ENCODE measurements at places on chromosomes 5 and 9.
A peak's percentile ranks its signal among the peaks of the same experiment; 100 is the strongest.

DNA sequence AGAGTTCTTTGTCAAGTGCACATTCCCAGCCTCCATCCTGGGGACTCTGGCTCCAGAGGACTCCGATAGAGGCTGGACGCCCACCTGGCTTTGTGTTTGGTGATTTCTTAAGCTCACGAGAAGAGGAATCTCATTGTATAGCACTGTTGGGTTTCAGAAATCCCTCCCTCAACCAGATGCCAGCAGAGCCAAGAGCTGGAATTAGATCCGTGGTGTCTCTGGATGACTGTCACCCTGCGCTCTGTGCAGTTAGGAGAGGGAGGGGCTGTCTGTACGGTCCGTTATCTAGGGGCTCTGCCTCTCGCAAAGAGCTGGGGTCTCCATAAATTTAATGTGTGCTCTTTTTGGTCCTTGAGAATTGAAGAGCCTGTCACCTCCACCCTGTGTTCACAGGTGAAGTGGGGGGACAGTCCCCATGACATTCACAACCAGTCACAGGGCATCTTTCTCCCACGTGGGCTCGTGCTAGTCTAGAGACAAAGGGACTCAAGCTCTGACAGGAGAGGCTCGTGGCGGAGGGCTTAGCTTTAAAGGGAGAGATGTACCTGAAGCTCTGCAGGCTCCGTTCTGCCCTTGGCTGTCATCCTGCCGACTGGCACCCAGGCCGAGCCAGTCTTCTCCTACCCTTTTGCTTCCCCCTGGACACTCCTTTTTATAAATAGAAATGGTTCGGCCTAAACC, 41.4 kb downstream of the FAM78A start:
- DNase-seq, result no peak

- DNase-seq, result no peak
These were observed 65.1 kb upstream of the CCDC152 start for GRCh38 chr5:42691413-42691937.

DNA sequence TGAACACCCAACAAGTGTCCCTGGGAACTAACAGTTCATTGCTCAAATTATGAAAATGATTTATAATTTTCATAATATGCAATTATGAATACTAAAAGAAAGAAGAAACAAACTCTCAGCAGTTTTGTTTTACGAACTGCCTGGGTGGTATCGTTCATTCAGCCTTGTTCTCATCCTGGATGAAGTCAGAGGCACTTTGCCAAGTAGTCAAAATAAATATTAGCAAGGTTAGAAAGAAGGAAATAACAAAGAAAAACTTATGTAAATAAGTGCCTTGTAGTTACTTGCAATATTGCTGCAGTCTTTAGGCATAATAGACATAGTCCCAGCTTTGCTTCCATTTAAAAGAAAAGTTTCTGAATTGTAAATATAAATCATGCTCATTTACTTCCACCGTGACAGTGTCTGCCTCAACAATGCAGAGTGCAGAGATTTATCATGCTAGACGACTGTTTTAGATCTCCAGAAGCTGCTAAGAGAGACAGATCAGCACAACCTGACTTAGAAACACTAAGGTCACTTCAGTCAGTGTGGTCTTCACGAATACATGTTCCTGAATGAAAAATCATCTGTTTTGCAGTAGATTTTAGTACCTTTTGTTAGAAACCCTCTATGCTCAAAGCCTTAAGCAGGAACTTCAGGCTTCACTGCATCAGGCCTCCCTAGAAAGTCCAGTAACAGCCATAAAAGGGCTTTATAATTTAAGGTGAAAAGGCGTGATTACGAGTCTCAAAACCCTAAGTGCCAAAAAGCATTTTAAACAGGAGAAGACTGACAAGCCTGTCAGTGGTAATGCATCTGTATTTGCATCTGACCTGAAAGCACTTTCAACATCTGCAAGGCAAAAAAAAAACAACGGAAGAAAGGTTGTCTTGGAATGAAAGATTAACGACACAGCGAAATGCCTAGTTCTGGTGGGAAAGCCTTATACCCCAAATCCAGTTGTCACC, 92.1 kb downstream of the TMEM167A start:
- no peak for DNase-seq

DNA sequence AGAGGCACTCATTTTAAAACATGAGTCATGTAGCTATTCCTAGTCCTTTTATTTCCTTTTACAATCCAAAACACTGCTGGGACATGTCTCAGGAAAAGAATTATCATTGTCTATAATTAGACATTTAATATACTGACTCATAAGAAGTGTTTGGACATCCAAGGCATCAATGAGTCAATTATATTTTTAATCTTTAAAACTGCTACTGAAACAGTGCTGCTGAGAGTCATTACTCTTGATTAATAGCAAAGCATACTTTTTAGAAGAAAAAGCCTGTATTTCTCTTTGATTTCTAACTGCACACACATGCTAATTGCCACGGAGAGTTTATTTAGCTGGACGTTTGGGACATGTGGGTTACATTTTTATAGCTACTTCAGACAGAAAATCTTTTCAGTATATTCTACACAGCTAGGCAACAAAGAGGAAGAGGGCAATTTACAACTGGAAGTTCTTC, 1249.0 kb upstream of the CDH18 start:
- no peak for DNase-seq

GRCh38 chr5:74143721-74144330, 496.7 kb downstream of the ENC1 start:
- DNase-seq, result no peak

DNA sequence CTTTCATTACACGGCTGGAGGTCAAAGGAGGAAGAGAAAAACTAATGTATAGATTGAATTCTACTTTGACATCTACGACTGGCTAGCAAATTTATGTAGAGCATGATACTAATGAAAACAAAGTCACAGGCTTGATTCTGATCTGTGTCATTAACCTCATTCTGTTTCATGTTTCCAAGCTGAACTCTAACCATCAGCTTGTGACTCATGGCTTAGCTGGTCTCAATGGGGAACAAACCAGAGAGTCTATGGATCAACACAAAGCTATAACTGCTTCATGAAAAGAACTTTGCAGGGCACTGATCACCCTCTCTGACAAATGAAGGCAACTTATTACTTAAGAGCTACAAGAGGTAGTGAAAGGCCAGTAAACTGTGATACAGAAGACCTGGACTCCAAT, 23.6 kb upstream of the PDE4D start:
- DNase-seq, result no peak

DNA sequence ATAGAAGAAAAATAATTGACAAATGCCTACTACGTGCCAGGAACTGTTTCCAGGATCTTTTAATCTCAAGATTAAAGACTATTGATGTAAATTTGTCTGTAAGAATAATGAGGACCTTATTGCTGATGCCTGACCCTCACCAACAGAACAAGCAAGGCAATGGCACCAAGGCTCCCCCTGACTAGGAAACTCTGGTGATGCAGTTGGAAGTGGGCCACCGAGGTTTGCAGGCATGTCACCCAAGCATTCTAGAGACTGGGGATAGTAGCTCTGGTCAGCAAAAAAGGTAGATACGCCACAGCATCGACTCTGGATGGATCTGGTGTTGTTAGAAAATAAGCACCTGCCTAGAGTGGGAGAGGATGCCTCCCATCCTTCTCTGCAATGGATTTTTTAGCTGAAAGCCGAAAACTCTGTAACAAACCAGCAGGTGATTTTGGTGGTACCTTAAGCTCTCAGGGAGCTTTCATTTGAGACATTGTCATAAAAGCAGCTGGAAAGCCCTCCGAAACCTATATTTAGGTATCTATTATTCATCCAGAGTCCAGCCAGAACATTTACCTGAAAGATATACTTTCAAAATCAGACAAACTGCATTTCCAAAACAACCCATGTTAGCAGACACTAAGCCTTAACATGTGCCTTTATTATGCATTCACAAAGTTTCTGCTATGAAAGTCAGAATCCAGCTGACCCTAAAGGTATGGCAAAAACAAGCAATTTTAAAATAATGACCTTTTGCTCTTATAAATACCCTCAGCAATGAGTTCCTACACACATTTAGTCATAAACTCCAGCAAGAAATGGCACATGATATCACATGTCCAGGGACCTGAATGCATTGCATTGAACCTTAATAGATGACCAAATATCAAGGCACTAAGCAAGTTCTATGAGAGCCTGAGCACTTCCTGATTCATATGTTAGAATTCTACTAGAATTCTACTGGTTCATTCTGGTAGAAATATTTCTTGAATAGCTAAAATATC, 308.4 kb downstream of the PDE4D start:
- no peak for DNase-seq

DNA sequence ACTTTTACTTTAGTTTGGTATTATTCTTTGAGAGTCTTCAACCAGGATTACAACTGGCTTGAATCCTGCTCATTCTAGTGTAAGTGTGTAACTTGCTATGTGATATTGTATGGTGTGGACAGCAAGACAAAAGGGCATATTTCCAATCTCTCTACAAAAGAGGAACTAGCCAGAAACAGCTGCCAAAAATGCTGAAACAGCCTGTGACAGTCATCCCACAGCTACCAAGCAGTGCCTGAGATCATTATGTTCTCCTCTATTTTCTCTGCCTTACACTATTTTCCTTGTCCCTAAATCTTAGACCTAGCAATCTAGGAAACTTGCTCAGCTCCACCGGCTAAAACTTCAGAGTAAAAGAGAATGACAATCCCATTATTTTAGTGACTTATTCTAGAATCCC, 42.8 kb downstream of the WDR41 start:
- DNase-seq, result no peak

GRCh38 chr9:93387791-93388190, 63.7 kb upstream of the FAM120A start:
- DNase-seq, result no peak

DNA sequence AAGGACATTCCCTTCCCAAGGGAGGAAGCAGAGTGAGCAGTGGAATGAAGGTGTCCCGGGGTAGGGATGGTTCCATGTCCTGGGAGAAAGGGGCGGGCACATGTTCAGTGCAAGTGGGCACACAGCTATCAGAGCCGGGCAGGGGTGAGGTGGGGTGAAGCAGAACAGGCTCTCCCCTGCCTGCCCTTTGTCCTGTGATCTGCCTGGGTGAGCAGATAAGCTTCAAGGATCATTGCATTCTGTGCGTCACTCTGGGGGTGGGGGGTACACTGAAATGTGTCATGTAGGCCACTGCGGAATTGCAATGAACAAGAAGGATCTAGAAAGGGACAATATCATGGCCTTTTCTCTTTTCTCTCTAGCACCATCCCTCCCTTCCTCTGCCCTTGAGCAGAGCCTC, 61.7 kb upstream of the SHB start:
- DNase-seq, result no peak

DNA sequence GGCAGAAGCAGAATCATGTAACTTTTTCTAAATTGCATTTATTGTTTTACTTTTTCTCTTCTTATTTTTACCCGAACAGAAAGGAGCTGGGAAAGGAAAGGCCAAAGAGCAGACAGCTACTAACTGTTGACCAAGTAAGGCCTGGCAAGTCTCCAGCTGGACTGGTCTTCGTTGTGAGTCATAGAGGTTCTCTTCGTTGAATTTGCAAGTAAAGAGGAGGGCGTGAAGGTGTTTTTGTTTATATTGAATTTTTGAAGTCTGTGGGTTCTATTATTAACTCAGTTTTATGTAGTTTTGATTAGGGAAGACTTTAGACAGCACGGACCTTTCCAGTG, 416.5 kb upstream of the CCNH start:
- DNase-seq, result no peak

DNA sequence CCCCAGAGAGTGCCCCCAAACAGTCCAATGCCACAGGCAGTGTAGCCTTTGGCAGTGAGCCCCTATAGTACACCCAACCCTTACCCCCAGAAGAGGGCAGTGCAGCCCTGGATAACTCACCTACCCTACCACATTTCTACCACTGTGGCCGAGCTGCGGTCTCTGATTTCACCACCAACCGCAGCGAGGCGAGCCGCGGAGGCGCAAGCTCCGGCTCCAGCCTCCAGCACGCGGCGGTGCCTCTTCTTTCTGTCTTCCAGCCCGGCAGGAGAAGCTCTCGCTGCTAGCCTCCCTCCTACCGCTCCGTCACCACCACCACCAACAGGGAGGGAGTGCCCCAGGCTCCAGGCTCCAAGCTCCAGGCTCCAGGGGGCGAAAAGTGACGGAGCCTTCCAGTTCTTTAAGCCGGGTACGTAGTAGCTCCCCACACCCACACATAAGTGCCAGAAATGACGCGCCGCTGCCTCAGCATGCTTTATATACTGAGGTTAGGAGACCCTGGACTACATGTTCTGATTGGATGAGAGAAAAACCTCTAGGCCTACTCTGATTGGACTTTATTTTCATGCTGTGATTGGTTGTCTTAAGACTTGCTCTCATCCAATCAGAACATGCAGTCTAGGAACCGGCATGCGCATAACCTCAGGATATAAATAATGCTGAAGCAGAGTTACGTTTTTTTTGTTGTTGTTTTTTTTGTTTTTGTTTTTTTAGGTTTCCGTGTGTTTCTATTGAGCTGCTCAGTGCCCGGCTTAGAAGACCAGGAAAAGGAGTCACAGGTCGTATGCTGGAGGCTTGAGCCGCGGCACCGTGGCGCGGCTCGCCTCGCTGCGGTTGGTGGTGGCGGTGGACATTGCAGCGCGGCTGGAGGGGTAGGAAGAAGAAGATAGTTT, at the start of gene PCAT7:
Gene PCAT7, plus strand, starts transcription at position 645 of the 893 bp plus-strand sequence.
- DNase-seq, result peak; percentile 58

DNA sequence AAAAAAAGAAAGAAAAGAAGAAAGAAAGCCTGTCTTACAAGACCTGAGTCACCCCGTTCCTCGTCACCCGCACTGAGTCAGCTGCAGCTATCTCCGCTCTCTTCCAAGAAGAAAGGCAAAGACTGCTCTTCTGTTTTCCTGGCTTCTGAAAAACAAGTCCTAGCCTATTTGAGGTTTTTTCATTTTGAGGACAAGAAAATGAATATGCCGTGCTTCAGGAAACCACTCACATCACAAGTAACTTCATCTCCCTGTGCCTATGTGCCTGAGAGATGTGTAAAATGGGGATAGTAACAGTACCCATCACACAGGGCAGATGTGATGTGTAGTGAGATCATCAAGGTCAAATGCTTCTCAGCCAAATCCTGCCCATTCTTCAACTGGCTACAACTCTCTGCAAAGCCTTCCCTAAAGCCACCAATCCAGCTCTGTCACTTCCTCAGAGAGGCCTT, 78.4 kb downstream of the GLDC start:
- DNase-seq, result peak; percentile 63

- no peak for DNase-seq
These were observed 47.4 kb downstream of the POLK start for GRCh38 chr5:75558981-75559632.

DNA sequence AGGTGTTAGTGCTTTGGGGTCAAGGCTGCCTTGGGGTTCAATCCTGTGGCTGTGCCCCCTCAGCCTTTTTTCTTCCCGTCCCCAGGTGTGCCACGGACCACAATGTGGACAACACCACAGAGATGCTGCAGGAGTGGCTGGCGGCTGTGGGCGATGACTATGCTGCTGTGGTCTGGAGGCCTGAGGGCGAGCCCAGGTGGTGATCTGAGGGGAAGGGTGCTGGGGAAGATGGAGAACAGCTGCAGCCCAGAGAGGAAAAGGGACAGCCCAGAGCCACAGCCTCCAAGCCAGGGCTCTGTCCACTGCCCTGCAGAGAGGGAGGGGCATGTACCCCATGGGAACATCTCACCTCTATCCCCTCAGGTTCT, 2.1 kb downstream of the CERCAM start:
- no peak for DNase-seq
